Activated T-helper 17 cell treated with anti-CD3 and anti-CD28 coated beads, Interleukin-2, amount 50 U/mL, for 72 hours (primary cell): ENCODE measurements at places on chromosomes 3 and 15. TPM values are rescaled to one million over a fixed set of nuclear protein-coding genes. Genes with fewer than 3 reads are reported as not detected.

GRCh38 chr3:105534491-105534890 is 167.8 kb downstream of the ALCAM start:
- ATAC-seq: no peak

DNA sequence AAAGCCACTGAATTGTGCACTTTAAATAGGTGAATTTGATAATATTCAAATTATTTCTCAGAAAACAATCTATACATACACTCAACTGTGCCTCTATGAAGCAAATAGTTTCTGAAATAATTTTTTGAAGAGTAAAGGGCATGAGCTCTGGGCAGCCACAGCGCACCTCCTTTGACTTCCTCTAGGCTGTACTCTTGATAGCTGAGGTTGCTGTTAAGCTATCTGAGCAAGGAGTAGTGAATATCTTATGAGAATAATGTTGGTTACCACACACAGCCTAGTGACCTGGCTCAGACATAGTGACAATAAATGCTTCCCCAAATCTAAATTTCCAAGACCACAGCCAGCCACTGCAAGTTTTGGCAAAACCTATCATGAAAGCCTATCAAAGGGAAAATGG is 11.6 kb upstream of the SEC61A1 start:
- no peak for ATAC-seq

CPLX3 gene
- total RNA-seq: 0.15 TPM

GRCh38 chr15:70504299-70504951 is 258.9 kb downstream of the UACA start:
- ATAC-seq: peak; percentile 66

- no peak for ATAC-seq
Observed at GRCh38 chr15:37691911-37692310, 242.5 kb upstream of the TMCO5A start.

DNA sequence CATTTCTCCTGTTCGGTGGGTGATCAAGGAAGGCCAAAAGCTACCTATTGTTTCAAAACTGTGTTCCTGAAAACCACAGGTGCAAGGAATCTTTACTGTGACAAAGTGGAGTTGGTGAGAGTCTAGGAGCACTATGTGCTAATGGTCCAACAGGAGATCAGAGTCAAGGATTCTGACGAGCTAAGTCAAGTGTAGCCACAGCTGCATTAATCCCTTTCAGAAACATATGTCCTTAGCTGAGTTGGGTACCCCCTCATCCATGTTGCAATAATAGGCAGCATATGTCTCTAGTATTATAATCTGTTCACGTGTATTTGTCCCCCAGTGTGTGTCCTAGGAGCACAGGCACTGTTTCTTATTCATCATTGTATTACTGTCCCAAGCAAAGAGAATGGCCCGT is 1.7 kb downstream of the VPS39 start:
- no peak for ATAC-seq

- ATAC-seq: peak; percentile 21
Observed at GRCh38 chr3:114454551-114455251, 160.9 kb downstream of the TIGIT start.

DNA sequence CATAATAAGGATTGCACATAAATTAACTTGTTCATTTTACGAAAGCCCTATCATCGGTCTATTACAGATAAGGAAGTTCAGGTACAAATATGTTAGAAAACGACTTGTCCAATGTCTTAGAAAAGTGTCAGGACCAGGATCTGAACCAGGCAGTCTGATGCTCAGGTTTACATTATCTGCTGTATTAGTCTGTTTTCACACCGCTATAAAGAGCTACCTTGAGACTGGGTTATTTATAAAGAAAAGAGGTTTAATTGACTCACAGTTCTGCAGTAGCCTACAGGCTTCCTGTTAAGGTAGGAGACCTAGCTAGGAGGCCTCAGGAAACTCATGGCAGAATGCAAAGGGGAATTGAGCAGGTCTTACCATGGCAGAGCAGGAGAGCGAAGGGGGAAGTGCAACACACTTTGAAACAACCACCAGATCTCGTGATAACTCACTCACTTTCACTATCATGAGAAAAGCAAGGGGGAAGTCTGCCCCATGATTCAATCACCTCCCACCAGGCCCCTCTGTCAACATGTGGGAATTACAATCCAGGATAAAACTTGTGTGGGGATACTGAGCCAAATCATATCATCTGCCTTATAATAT is 45.8 kb upstream of the GOLIM4 start:
- ATAC-seq: no peak

GRCh38 chr3:55160241-55160983 is 232.6 kb upstream of the LRTM1 start:
- no peak for ATAC-seq

DNA sequence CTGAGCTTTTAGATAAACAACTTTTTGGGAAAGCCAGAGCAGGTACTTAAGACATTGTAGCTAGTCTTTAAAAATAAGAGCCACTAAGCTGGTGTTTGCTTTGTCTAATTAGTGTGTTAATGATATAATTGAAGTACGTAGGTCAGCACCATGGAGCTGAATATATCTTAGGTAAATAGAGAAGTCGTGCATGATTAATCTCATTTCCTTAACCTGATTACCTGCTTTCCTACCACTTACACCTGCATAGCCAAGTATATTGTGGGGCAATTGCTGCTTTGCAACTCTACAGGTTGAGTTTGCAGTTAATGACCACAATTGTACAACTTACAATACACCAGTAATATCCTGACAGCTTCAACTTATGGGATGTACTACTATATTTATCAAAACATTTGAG is 17.6 kb upstream of the TOPAZ1 start:
- no peak for ATAC-seq

DNA sequence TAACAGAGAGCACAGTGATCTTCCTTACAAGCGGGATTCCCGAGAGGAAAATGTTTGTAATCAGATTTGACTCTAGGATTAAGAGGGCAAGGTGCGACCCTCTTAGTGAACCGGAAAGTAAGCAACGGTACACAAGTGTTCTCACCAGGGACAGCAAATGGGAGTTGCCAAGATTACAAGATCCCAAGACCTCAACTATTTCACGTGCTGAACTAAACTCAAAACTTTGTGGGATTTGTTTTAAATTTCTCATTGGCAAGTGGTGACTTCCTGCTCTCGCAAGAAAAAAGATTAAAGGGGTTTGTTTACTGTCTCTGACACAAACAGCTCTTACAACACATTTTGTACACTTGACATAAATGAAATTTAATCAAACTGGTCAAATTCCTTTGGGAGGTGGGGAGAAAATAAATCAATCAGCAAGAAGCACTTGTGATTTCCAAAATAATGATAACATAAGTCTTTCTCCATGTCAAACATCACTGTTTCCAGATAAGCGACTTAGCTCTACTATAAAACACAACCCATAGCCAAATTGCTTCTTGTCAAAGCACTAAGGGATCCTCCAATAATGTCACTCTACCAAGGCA is 2.2 kb upstream of the PGPEP1L start:
- ATAC-seq: no peak

DNA sequence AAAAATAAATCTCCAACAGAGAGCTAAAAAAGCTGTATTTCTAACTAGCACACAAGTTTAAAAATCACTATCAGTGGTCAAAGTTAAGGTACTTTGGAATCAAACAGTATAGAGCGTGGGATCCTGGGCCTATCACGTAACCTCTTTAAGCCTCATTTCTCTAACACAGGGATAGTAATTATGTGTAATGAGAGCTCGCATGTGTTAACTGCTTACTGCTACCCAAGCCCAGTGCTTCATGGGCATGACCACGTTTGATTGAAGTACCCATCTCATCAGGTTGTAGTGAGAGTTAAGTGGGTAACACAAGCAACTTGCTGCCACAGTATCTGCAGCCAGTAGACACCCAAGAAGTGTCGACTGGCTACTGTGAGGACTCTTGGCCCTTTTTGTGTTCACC is 28.2 kb upstream of the NOX5 start:
- no peak for ATAC-seq

DNA sequence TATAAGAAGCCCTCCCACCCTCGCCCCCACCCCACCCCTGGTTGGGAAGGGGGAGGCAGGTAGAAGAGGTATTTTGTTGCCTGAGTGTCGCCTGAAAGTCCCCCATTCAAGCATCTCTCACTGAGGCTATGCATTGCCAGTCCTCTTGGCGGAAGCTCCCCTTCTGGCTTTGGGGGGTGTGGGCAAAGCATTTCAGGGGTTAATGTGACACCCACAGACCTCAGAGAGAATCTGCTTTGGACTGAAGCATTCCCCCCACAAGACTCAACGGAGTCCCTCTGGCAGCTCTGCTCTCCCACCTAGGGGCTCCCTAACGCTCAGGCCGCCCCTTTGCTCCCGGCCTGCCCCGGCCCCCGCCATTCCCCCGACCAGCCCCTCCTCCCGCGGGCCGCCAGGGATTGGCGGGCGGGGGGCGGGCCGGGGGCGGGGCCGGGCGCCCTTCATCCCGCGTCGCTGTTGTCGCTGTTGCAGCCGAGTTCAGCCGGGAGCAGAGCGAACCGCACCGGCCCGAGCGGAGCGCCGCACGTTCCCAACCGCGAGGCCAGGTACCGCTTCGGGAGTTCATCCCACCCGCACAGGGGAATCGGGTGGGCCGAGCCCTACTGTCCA is at the start of gene SLC38A3:
Gene SLC38A3, plus strand, starts transcription at position 468 of the 609 bp plus-strand sequence. CDS start 8,929 bp downstream, outside the sequence.
- ATAC-seq: peak; percentile 19

- ATAC-seq: no peak
Observed at GRCh38 chr3:4228295-4228694, 74.9 kb upstream of the SETMAR start.

DNA sequence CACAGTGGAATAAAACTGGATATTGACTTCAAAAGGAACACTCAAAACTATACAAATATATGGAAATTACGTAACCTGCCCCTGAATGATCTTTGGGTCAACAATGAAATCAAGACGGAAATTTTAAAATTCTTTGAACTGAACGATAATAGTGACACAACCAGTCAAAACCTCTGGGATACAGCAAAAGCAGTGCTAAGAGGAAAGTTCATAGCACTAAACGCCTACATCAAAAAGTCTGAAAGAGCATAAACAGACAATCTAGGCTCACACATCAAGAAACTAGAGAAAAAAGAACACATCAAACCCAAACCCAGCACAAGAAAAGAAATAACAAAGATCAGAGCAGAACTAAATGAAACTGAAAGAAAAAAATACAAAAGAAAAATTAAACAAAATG is 46.6 kb downstream of the DNAAF4 start:
- no peak for ATAC-seq

GRCh38 chr3:137165117-137165806 is 207.5 kb downstream of the IL20RB start:
- no peak for ATAC-seq

DNA sequence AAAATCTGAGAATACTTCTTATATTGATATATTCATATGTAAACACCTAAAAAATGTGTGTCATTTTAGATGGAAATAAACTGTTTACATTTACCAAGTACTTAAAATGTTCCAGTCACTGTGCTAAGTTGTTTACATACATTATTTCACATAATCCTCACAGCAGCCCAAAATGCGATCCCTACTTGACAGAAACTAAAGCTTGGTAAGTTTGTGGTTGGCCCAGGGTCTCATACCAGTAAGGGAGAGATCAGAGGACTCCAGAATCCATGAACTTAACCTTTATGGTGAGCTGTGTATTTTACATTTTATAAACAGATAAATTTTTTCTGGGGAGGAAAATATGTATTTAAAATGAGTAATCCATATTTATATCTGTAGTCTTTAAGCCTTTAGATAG is 51.2 kb downstream of the SLC25A26 start:
- ATAC-seq: no peak

PTPRG gene
- total RNA-seq: not detected

DNA sequence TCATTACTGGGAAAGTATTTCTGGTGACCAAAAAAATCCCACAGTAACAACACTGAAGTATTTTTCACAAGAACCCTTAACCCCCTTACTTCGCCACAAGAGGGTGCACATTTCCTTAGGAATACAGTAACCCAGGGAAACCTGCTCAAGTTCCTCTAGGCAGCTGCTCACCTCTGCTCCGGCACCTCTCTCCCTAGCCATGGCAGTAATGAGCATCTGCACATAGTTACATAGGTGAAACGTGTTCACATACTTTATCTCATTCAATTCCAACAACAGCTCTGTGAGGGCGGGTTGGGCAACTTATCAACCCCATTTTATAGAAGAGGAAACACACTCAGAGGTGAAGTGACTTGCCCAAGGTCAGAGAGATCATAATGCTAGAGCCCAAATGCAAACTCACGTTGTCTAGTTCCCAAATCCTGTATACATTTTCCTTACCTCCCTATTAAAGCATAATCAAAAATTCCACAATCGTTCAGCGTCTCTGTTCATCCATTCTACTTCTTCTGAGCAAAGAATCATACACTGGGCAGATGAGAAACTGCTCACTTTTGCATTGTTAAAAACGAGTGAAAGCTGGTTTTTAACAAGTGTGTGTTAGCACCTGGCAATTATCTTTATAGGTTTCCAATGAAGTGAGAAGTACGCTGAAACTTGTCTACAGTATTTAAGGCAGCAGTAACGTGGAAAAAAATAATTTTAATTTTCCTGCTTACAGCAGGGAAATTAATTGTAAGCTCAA is 90.7 kb downstream of the IGF2BP2 start:
- ATAC-seq: no peak

MAP1A gene
- total RNA-seq: 1.7 TPM

- ATAC-seq: no peak
Observed at GRCh38 chr3:148204131-148204530, 493.6 kb upstream of the AGTR1 start.

- ATAC-seq: no peak
Observed at GRCh38 chr15:47951781-47952180, 169.0 kb upstream of the SLC24A5 start.

DNA sequence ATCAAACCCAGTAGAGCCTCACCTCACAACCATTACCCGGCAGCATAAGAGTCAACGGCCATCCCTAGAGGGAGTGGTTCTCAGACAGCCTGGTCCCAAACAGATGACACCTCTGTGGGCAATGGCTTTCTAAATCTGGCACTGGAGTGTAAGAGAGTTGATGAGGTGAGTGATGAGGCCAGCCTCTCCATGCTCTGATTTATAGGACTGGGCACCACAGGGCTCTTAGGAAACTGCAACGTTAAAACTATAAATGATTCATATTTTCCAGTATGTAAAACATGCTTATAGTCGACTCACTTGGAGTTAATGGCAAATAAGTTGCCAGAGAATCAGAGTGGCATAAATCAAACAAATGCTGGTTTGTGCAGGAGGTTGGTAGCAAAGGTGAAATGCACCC is 187.7 kb downstream of the GREM1 start:
- ATAC-seq: no peak

- no peak for ATAC-seq
Observed at GRCh38 chr15:92906020-92906419, 5.9 kb downstream of the CHD2 start.

GRCh38 chr15:67560320-67560719 is 17.8 kb downstream of the MAP2K5 start:
- ATAC-seq: no peak

HIGD2B gene
- 0.22 TPM for total RNA-seq

GRCh38 chr3:129603561-129603942 is 2.9 kb downstream of the PLXND1 start:
- ATAC-seq: no peak

- no peak for ATAC-seq
Observed at GRCh38 chr15:59924812-59925522, 79.1 kb upstream of the FOXB1 start.
